ENCODE measurements at places on chromosomes 7 and 10. TPM values are rescaled to one million over a fixed set of nuclear protein-coding genes. Genes with fewer than 3 reads are reported as not detected.

The NCAPG2 gene
- total RNA-seq, result 4.2 TPM

The PNLIPRP3 gene
- total RNA-seq, result not detected

The SFXN3 gene
- 26.9 TPM for total RNA-seq

The GHRHR gene
- not detected for total RNA-seq

The PDK4 gene
- 128 TPM for total RNA-seq

The PRF1 gene
- not detected for total RNA-seq

The IFIT1B gene
- total RNA-seq, result not detected

The SPDYE18 gene
- 0.44 TPM for total RNA-seq

The PON1 gene
- total RNA-seq, result not detected

The MGAM2 gene
- total RNA-seq, result not detected

The ZNF487 gene
- total RNA-seq, result 5.4 TPM

The SPDYE5 gene
- total RNA-seq, result not detected

The WNT8B gene
- total RNA-seq, result not detected

The TCERG1L gene
- not detected for total RNA-seq

The NXPH1 gene
- not detected for total RNA-seq

The GRM3 gene
- total RNA-seq, result not detected

The MUC12 gene
- 0.54 TPM for total RNA-seq

The TAS2R41 gene
- not detected for total RNA-seq

The NCOA4 gene
- 114 TPM for total RNA-seq

The INSYN2A gene
- not detected for total RNA-seq

The CNNM1 gene
- 0.05 TPM for total RNA-seq

The SLC26A5 gene
- total RNA-seq, result not detected

The TEX36 gene
- total RNA-seq, result not detected

The ACSL5 gene
- total RNA-seq, result 18.5 TPM
